ENCODE measurements at places on chromosomes 1 and 21.
A peak's percentile ranks its signal among the peaks of the same experiment; 100 is the strongest.

GRCh38 chr1:213083112-213083445 is 32.0 kb downstream of the RPS6KC1 start:
- DNase-seq: peak; percentile 49

DNA sequence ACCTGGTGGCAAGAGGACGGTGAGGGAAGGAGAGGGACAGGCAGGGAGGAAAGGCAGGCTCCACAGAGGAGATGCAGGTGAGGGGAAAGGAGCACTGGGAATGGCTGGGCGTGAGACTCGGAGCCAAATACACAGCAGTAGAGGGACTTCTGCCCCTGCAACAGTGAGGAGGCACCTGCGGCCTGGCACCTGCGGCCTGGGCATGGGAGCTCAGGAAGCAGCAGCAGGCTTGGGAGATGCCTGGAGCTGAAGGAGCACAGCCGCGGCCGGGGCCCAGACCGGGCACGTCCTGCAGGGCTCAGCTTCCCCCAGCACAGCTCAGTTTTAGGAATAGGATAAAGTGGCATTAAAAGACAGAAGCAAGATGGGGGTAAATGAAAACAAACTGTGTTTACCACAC is 20.9 kb upstream of the TSPEAR start:
- no peak for DNase-seq

GRCh38 chr1:211762206-211762605 is 68.4 kb downstream of the LPGAT1 start:
- no peak for DNase-seq

- peak; percentile 23 for DNase-seq
These were observed 7.9 kb downstream of the WASF2 start for GRCh38 chr1:27481994-27482620.

DNA sequence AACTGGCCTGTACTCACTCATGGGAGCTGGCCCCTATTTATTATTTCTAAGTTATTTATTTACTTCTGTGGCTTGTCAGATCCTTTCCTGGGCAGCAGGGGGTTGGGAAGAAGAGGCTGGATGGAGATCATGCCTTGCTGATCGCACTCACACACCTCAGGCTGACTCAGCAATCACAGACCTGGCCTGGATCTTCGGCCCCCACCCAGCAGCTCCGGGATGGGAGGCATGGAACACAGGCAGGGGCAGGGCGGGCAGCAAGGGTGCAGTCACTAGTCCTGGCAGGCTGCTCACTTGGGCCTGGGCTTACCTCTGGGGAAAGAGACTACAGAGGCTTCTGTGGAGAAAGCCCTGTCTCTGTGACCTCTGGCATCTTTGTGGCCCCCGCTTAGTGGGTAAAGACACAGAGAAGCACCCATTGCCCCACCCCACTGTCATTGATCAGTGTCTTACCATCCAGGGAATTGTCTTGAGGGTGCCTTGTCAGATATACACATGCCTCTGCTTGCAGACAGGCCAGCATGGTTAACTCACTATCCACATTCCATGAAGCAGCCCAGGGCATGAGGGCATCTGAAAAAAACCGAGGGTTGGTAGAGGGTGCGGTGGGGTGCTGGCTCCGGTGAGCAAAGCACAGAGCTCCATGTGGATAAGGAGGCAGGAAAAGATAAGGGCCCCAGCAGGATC is 3.7 kb downstream of the ARTN start:
- no peak for DNase-seq

DNA sequence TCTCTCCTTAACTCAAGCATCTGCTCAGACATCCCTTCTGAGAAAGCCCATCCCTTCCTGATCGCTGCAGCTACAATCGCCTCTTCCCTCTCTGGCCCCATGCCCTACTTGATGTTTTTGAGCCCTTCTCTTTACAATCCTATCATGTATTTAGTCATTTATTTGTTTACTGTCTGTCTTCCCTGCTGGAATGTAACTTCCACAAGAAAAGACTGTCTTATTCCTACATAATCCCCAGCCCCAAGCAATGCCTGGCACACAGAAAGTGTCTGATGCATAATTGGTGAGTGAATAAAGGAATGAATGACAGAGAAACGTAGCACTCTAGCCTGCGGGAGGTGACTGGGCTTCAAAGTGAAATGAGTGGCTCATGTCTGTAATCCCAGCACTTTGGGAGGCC is 25.4 kb downstream of the ECE1 start:
- DNase-seq: no peak

- DNase-seq: no peak
These were observed 45.3 kb downstream of the KCNC4 start for GRCh38 chr1:110255392-110255787.
